ENCODE measurements at places on chromosomes 13 and 19.

GRCh38 chr13:25874907-25875306, 176.9 kb downstream of the SHISA2 start:
- no peak for DNase-seq

DNA sequence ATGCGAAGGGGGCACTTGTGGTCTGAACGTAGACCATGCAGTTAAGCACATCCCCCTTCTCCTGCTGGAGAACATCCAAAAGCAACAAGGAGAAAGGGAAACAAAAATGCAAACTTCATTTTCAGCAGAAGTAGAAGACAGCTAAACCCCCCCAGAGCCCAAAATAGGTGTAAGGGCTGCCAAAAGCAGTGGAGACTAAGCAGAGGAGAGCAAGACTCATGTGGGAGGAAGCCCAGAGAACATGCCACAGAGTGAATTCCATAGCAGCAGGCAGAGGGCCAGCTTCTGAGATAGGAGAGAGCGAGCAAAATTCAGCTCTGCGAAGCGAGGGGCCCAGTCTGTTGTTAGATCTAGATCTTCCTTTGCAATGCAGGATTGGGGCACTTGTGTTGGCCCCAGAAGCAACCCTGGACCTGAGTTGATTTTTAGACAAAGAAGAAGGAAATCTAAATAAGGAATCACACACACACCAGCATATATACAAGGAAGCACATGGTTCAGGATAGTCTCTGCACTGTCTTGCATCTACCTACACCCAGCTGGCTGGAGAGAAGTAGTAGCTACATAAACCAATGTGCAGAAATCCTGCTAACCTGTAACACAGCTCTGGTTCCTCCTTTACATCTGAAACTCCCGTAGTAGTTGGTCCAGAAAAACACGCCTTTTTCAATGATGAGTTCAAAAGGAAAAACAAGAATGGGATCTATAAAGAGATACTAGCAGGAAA, 199.6 kb downstream of the SPRY2 start:
- DNase-seq: no peak

DNA sequence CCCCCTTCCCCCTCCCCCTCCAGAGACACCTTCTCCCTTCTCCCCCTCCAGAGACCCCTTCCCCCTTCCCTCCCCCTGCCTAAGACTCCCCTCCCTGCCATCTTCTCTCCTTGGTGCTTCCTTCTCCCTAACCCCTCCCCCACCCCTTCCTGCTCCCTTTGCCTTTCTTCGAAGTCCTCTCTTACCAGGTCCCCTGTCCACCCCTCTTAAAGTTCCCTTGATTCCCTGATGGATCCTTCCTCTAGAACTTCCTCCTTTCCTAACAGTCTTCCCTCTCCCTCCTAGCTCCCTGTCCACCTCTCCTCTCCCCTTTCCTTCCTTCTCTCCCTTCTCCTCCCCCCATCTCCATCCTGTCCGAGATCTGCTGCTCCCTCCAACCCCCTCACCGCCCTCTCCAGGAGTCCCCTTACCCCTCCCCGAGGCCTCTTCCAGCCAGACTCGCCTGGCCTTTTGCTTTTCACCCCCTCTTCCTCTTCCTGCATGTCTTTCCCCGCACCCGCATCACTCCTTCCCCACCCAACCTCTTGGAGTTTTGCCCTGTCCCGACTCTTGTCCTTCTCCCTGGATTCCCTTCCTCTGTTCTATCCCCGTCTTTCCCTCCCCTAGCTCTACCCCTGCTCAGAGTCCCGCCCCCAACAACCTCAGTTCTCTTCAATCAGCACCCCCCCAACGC, 3.1 kb downstream of the TNFSF9 start:
- DNase-seq: no peak

DNA sequence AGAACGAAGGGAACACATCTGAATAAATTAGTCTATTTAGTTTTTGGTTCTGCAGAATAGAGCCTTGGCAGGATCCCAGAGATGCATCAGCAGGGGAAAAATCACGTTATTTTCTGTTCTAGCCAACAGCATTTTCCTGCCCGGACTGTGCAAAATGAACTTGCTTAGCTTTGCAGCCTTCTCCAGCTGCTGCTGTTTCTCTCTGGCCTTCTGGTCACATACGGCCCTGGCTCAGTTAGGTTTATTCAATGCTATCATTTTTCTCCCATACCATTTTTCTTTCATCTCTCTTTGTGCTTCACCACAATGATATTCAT, 110.4 kb upstream of the KL start:
- no peak for DNase-seq

DNA sequence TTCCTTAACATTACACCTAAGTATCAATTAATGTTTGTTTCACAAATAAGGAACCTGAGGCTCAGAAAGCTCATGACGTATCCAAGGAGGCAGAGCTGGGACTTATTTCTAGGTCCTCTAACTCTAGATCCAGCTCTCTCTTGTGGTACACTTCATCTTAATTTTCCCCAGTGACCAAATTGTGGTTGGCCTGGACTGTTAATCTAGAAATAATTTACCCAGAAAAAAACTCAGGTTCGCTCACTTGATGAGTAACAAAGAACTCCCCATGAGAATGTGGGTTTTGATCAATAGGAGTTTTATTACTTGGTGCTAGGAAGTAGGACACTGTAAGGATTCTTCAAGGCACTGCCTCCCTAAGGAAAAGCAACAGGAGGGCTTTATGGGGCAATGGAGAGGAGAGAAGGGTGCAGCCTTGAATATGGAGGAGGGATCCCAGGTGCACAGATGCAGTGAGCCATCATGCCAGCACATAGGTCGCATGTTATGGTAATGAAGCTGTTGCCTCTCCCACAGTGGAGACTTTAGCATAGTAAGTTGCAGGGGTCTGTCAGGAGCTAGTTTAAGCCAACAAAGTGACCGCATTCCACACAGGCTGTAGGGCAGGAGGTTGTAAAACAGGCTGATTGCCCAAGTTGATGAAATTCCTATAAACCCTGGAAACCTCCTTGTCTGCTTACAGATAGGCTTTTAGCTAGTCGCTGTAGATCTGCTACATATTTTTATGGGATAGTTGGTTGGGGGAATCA, 14.7 kb downstream of the RAP2A start:
- no peak for DNase-seq

DNA sequence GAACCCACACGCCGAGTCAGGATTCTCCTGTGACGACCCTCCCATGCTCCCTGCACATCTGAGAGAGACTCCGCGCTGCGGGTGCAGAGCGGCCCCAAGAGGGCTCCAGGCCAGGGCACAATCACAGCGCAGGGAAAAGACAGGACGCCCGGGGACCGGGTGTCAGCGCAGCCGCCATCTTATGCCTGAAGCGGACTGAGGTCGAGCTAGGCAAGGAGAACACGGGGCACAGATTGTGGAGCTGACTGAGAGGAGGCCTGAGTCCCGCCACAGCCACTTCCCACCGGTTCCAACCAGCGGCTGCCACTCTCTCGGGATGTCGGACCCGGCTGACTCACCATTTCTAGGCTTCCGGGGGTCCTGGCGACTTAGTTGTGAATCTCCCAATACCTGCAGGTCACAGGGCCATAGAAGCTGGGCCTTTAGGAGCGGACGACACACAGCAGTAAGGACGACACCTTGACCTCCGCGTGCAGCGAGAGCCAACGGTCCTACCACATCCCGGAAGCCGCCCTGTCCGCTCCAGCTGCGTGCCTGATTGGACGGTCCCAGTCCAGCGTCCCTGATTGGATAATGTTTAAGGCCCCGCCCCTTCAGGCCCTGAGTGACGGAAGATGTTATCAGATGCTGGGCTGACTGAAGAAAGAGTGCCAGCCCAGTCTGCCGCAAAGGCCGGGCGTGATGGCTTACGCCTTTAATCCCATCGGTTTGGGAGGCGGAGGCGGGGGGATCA, at the start of gene ZNF728:
Gene ZNF728, minus strand, starts transcription at position 487 of the 733 bp plus-strand sequence. Its CDS starts 146 bp downstream, at position 341.
- DNase-seq: no peak

DNA sequence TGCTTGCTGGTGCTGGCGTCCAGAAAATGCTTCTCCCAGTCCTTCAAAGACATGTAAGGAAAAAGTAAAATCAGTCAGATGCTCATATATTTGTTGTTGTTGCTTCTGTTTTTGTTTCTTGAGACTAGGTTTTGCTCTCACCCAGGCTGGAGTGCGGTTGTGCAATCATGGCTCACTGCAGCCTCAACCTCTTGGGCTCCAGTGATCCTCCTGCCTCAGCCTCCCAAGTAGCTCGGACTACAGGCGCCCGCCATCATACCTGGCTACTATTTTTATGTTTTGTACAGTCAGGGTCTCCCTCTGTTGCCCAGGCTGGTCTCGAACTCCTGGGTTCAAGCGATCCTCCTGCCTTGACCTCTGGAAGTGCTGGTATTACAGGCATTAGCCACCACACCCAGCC, 11.0 kb upstream of the EPS15L1 start:
- no peak for DNase-seq

DNA sequence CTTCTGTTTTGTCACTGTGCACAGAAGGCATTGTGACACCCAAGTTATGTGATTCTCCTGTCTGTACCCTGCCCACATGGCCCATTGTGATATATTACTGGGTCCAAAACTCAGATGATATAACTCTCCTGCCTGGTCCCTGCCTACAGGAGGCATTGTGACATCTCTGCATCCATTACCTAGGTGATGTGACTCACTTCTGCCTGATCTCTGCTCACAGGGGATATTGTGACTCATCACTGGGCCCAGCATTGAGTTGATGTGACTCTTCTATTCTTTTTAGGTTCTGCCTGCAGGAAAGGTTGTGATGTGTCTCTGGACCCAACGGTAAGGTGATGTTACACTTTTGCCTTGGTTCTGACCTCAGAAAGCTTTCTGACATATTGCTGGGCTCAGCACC, 67.9 kb upstream of the ZNF724 start:
- DNase-seq: no peak

GRCh38 chr19:52533901-52534300, 6.4 kb downstream of the ZNF808 start:
- no peak for DNase-seq

DNA sequence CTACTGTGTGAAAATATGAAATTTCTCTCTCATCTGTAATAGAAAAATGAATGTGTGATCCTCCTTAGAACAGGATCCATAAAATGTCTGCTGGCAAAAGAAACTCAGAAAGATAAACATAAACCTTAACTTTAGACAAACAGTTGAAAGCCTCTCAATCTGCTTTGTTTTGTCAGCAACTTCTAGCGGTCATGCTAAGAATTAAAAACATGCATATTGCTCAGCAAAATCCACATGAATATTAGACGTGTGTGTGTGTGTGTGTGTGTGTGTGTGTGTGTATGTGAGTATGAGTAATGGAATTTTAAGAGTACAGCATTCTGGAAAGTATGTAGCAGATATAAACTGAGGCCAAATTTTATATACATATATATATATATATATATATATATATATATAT, 1779.2 kb upstream of the MIR17HG start:
- DNase-seq: no peak

- DNase-seq: no peak
Measured at GRCh38 chr19:7349231-7349591, 474 bp downstream of the ARHGEF18 start.

GRCh38 chr19:18089726-18090125, 3.0 kb upstream of the IL12RB1 start:
- DNase-seq: no peak

DNA sequence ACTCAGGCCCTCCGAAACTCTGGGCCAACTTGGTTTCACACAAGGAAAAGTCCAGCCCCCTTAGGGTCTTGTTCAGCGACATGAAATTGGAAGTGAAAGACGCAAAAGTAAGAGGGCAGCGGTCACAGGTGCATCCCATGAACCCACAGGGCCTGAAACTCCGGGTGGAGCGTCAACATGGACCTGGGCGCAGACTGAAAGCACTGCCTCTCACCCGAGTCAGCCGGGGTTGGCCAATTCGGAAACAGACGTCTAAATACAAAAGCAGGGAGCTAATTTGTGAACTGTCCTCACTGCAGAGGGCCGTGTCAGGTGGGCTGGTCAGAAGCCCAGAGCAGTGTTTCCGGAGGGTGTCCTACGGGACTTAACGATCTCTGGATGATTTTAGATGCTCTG, 26.7 kb downstream of the ADPRHL1 start:
- no peak for DNase-seq

- DNase-seq: no peak
Measured at GRCh38 chr13:33761740-33762139, 56.2 kb upstream of the RFC3 start.

GRCh38 chr19:52369559-52370340, at the start of gene ZNF880:
Gene ZNF880, plus strand, starts transcription at chr19:52369923. Its CDS starts 43 bp downstream, at chr19:52369966.
- peak; percentile 12 for DNase-seq

DNA sequence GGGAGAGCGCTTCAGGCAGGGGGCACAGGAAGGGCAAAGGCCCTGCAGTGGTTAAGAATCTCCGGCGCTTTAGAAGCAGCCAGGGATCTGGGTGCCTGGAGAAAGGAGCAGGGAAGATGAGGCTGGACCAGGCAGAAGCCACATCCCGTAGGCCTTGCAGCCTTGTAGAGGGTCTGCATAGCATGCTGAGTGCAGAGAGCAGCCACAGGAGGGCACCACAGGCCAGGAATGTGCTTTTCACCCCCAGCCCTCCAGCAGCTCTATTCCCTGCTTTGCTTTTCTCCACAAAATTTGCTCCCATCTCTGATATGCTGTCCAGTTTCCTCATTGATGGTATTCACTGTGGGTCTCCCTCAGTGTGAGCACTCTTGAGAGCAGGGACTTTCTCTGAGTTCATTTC, 5.7 kb downstream of the WDR62 start:
- DNase-seq: no peak

GRCh38 chr13:64052521-64052920, 2636.9 kb upstream of the PCDH20 start:
- no peak for DNase-seq

DNA sequence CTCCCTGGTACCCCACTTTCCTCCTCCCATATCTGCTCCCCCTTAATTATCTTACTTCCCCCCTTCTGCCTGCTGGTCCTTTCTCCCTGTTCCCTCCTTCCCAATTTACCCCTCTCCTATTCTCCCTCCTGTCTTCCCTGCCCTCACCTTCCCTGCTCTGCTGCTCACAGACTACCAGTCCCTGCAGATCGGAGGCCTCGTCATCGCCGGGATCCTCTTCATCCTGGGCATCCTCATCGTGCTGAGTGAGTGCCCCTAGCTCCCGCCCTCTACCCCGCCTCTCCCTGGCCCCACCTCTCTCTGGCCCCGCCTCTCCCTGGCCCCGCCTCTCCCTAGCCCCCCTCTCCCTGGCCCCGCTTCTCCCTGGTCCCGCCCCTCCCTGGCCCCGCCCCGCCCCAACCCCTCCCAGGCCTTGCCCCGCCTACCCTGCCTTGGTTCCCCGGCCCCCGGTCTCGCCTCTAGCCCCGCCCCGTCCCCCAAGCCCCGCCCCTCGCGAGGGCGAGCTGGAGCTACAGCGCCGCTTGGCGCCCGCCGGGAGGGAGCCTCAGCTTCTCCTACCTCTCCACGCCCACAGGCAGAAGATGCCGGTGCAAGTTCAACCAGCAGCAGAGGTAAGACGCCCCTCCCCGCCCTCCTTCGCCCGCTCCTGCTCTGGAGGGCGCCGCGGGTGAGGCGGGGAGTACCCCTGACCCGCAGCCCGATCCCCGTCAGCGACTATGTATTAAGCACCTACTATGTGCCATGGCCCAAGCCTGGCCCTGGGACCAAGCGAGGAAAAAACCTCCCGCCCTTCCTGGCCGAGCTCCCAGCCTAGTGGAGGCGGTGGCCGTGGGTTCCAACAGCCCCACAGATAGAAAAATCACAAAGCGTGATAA, 1.9 kb upstream of the FXYD7 start:
- DNase-seq: no peak
